ENCODE measurements at places on chromosomes 4 and X.

GRCh38 chrX:150081076-150081475 is 142.8 kb upstream of the EOLA2 start:
- no peak for DNase-seq

- no peak for DNase-seq
These were observed 29.2 kb downstream of the SLAIN2 start for GRCh38 chr4:48370260-48371134.

GRCh38 chrX:23901060-23901459 is 6.7 kb downstream of the APOO start:
- DNase-seq: no peak

- DNase-seq: no peak
These were observed 532.9 kb downstream of the DMD start for GRCh38 chrX:32678487-32678886.

DNA sequence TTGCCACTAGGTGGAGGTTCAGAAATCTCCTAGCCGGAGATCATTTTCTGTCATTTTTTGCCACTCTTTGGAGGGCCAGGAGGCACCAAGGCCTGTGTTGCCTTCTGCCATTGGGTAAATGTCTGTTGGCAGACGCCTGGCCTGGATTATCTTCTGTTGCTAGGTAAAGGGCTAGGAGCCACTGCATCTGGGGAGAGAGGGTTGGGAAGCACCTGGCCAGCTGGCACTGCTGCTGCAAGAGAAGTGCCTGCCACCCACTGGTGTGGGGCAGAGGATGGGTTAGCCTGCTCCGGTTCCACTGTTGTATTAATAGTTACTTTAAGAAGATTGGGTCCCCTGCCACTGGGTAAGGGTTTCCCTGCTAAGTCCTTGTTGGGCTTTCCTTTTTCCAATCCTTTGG is 58.1 kb downstream of the AWAT2 start:
- no peak for DNase-seq

GRCh38 chr4:127844601-127845116 is 36.0 kb upstream of the PLK4 start:
- DNase-seq: no peak

DNA sequence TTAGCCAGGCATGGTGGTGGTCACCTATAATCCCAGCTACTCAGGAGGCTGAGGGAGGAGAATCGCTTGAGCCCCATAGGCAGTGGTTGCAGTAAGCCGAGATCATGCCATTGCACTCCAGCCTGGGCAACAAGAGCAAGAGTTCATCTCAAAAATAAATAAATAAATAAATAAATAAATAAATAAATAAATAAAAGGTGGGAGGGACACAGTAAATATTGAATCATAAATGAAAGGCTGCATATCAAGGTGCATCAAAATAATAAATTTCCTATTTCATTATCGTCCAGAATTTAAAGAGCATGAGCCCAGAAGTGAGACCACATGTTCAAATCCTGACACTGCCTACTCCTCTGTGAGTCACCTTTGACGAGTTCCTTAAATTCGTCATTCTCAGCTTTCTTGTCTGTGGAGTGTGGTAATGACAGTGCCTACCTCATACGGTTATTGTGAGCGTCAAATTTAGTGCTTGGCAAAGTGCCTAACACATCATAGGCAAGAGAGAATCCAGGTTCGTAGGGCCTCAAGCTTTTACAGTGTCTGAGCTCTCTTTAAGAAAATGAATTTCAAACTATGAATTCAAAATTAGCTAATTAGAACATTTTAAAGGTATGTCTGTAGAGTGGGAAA is 49.9 kb downstream of the IL15 start:
- DNase-seq: no peak

GRCh38 chrX:31293409-31293808 is 221.6 kb upstream of the FTHL17 start:
- no peak for DNase-seq

DNA sequence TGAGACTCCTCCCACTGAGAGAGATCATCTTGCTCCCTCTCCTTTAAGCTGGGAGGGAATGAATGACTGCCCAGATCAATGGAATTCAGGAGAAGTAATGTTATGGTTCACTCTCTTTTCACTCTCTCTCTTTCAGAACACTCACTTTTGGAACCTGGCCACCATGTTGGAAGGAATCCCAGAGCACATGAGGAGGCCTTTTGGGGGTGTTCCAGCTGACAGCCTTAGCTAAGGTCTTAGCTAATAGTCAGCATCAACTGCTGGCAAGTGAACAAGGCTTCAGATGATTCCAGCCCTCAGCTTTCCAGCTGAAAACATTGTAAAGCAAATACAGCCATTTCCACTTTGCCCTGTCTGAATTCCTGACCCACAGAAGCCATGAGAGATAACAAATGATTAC is 124.0 kb upstream of the CLNK start:
- no peak for DNase-seq

- no peak for DNase-seq
These were observed 386.3 kb downstream of the DMD start for GRCh38 chrX:32825009-32825408.

DNA sequence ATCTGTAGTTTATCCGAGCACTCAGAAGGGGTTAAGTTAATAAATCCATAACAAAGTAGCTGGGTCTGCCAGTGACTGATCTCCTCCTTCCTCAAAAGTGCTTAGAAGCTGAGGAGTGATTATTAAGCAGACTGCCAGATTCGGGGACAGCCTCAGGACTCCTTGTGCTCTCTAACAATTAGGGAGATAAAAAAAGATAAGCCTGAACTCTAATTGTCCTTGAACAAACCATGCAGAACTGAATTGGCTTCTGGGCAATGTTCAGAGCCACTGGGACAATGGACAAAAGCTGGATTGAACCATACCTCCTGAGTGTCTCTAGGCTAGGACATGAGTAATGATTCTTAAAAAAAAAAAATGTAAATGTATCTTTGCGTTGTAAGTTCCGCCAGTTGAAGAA is 22.7 kb upstream of the GRPR start:
- DNase-seq: no peak

DNA sequence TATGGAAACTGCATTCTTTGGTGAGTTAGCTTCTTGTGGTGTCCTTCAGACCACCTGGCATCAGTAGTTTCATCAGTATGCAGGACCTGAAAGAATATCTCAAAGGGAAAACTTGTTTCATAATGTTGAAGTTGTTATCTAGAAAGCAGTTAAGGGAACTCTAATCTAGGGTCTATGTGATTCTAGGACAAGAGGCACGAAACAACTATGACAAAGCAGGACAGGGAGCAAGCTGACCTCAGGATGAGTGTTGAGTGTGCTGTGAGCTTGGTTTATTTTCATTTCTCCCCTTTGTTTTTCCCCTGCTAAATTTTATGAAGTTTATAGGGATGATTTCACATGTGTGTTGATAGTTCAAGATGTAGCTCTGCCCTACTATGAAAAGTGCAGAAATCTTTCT is 65.7 kb downstream of the MXRA5 start:
- DNase-seq: no peak

DNA sequence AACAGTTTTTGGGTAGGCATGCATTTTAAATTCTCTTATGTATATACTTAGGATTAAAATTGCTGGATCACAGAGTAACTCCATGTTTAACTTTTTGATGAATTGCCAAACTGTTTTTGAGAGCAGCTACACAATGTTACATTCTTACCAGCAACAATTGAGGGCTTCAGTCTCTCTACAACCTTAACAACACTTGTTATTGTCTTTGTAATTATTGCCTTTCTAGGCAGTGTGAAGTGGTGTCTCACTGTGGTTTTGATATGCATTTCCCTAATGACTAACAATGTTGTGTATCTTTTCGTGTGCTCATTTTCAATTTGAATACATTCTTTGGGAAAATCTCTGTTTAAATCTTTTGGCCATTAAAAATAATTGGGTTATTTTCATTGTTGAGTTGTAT is 17.3 kb upstream of the F11 start:
- no peak for DNase-seq

DNA sequence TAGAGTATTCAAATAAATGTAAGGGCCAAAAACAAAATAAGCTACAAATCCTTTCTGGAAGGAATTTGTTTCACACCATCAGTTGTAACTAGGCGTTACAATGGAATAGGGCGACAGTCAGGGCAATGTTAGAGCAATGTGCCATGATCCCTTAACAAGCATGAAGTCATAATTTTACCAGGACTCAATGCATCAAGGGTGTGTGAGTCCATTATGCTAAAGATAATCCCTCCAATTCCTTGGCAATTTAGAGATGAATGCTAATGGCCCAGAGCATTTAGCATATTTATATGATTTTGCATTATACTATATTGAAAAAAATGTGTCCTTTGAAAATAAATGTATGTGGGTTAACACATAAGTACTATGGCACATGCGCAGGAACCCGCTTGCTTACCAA is 73.1 kb downstream of the GRIA2 start:
- no peak for DNase-seq

- DNase-seq: no peak
These were observed 5.7 kb downstream of the TCEAL3 start for GRCh38 chrX:103613362-103613890.

All from stimulated activated CD4-positive, alpha-beta T cell treated with anti-CD3 and anti-CD28 coated beads, Interleukin-4, amount 100 ng/mL, for 1 hour (primary cell).